Tongue (tissue), 3 donors: ENCODE measurements at places on chromosomes 12 and 14.
A peak's percentile ranks its signal among the peaks of the same experiment; 100 is the strongest.

GRCh38 chr12:57845478-57846284 lies 848 bp downstream of the CTDSP2 start:
- peak; percentile 85 for DNase-seq

DNA sequence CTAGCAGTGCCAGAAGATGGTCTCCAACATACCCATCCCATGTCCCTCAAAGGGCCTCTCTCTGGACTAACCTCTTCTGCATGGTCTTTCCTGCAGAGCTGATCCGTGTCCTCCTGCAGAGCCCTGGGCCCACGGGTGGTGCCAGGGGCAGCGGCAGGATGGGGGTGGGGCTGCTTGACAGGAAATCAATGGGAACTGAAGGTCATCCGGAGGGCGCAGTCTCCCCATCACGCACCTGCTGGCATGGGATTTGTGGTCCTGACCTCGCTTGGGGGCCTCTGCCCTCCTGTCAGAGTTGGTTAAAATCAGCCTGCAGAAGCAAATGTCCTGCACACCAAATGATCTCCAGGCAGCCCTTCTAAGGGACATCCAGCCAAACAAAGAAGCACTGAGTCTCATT lies 110.2 kb downstream of the DPF3 start:
- no peak for DNase-seq

DNA sequence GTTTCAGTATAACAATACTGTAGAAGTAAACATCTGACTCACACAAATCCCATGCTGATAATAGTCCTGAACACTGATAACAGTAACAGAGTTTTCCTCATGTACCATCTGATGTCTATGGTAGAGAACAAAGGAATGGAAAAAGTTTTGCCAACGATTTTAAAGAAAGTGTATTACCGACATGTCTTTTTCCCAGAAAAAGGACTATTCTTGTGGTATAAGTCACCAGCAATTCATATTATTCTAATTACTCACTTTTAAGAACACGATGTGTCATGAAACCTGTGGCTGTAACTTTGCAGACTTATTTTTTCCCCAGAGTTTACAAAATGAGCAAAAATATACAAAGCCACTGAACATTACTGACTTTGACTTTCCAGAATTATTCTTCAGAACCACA lies 40.1 kb upstream of the DCN start:
- DNase-seq: no peak

GRCh38 chr14:68464711-68465110 lies 328.2 kb downstream of the ZFP36L1 start:
- no peak for DNase-seq

GRCh38 chr12:65903691-65904383 lies 79.6 kb downstream of the HMGA2 start:
- DNase-seq: peak; percentile 33

- DNase-seq: peak; percentile 98
These were observed 4.4 kb downstream of the TNS2 start for GRCh38 chr12:53054112-53054878.

DNA sequence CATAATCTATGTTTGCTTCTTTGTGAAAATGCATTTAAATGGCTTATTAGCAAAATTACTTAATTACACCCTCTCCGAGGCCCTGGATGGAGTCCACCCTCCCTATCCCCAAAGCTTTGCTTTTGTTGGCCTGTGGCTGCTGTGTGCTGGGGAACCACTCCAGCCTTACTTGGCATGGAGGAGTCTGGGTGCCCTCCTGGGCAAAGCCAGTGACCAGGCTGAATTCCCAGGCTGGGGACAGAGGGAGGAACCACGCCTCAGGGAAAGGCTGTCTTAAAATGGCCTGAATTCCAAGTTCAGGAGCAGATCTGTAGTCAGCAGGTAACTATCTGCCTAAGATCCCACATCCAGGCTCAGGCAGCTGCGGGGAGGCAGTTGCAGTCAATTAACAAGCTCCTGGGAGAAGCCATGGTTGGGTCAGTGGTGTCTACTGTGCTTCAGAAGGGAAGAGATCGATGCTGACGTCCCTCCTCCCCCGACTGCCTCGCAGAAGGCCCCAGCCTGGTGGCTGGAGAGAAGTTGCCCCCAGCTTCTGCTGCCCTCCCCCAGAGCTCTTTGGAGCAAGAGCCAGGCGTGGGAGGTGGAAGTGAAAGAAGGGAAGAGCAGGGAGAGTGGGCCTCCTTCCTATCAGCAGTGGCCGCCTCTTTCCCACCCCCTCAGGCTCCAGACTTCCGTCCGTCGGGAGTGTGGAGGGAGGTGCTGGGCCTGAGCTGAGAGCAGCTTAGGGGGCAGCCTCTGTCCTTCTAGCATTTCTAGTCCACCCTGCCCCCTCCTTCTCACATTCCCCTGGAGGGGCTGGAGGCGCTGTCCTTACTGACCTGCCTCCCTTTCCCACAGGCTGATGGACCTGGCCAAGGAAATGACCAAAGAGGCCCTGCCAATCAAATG lies 11.3 kb downstream of the VASH1 start:
- peak; percentile 35 for DNase-seq
